Stimulated activated naive CD8-positive, alpha-beta T cell treated with anti-CD3 and anti-CD28 coated beads, Interleukin-15, Interleukin-2, amounts not matched to agents 100 U/mL and 50 U/mL, for 24 hours (primary cell): ENCODE measurements at places on chromosomes 6 and 20.

- DNase-seq = no peak
Observed at GRCh38 chr6:14883921-14884320, 361.9 kb upstream of the JARID2 start.

DNA sequence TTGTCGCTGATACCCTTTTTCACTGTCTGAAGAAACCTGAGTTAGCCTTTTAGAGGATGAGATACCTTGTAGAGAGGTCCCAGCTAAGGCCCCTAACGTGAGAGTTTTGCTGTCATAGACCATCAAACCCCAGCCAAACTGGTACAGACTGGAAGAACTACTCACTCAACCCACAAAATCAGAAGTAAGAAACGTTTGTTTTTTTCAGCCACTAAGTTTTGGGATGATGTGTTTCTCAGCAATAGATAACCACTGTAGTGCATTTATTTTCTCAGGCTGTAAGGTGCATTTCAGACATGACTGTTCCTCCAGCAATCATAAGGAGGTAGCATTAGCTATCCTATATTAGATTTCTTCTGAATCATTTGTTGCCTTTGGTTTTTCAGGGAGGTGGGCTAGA lies 407.3 kb upstream of the FLRT3 start:
- no peak for DNase-seq

DNA sequence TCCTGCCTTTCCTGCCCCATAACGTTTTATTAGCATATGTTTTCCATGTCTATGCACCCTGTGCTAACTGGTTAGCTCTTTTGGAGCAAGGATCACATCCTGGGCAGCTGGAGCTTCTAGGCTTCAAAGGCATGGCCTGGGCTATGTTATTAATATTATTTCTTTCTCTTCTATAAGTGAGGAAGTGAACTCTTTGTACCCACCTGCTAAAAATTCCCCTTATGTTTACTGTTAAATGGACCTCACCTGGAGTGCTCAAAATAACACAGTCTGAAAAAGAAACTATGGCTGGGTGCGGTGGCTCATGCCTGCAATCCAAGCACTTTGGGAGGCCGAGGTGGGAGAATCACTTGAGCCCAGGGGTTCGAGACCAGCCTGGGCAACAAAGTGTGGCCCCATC lies 97.8 kb downstream of the TNFAIP3 start:
- DNase-seq = no peak

- DNase-seq = no peak
Observed at GRCh38 chr6:6826095-6826901, 237.8 kb downstream of the LY86 start.
